ENCODE measurements at places on chromosomes 13 and 19.

DNA sequence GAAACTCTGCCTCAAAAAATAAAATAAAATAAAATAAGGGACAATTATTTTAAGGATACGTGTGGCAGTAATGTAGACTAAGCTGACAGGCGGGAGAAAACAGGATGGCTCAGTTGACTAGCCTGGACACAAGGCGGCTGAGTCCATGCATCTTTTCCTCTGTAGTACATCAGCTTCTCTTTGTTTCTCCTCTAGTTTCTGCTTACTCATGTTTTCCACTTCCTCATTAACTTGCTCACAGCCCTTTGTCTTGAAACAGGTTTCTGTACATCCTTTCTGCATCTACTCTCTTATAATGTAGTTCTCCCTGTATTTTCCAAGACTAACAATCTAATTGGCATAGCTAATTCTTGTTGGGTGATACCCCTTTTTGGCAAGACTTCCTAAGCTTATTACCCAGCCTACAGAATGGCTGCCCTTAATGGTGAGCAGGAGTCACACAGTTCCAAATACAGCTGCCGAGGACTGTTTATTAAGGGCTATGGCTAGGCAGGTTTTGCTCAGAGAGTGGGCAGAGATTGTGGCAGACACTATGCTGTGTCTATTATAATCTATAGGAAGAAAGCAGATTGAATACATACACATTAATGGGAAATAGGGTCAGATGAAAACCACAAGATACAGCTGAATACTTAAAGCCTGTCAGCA lies 58.7 kb upstream of the KLF5 start:
- peak; percentile 79 for DNase-seq

GRCh38 chr19:39481229-39481545 lies 549 bp downstream of the TIMM50 start:
- peak; percentile 5 for DNase-seq

DNA sequence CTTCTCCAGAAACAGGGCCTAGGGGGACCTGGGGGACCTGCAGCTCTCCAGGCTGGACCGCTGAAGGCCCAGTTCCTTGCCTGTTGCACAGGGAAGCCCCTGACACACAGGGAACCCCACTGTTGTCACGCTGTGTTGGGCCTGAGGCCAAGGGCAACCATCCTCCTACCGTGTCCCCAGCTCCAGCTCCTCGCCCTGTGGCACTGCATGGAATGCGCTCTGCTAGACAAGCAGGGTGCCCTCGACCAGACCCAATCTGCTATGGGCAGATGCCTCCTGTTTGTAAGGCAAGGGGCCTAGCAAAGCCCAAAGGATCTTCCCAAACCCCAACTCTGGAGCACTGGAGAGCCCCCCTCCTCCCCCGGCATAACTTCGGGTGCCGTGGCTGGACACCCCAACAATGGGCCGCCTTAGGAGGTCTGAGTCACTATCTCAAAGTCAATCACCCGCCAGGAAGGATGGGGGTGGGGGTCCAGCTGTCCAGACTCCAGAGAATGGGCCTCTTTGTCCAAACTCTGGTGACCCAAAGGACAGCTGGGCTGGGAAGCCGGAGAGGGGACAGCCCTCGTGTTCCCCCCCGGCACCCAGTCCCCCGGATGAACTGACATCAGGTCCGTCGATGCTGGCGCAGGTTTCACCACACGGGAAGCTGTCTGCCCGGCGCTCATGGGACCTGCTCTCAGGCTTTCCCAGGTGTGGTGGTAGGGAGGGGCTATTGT lies 3.7 kb downstream of the BRSK1 start:
- no peak for DNase-seq

- no peak for DNase-seq
These were observed 97.9 kb downstream of the DOCK9 start for GRCh38 chr13:98879957-98880356.

DNA sequence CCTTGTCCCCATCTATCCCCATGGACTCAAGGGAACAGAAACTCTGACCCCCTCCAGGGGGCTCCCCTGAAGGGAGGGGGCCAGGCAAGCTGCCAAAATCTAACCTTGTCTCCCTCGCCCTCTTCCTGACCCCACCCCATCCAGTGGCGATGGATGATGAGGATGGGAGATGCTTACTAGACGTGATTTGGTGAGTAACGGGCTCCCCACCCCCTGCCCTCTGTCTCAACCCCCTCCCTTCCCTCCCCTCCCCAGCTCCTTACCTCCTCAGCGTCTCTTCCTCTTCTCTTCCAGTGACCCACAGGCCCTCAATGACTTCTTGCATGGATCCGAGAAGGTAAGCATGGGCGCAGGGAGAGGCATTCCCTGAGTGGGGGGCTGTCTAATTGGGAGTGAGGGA lies 39.8 kb upstream of the EHD2 start:
- no peak for DNase-seq
